GM12892 (cell line): ENCODE measurements at places on chromosomes 1 and 21.

DNA sequence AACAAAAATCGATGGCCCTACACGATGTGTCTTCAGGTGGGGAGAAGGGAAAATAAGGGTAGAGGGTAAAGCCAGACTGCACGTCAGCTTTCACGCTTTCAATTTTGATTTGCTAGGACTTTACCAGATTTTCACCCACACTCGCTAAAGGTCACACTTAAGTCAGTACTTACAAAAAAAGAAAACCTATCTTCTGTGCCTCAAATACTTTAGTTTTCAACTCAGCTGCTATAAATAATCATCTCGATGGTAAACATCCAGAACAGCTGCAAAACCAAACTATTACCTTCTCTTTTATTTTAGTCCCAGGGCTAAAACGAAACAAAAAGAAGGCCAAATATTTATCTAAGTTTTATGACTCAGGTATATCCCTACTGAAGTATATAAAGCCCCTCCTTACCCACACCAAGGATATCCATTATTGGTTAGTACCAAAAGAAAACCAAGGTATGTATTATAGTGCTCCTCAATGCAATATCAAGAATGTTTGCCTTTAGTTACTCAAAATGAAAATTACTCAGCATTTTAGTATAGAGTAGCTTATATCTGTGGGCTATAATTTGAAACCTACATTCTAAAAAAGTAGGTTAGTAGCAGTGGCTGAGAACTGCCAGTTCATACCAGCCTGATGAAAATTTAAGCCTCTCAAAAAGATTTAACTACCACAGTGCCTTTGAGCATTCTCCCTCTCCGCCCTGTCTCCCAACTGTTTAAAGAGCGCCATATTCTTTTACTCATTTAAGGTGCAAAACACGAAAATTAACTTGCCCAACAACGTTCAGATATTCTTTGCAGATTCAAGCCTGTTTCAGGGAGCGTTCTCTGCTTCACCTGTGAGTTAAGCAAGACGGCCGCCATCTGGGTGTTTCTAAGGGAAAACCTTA is 1.5 kb downstream of the CSDE1 start:
- no peak for DNase-seq

DNA sequence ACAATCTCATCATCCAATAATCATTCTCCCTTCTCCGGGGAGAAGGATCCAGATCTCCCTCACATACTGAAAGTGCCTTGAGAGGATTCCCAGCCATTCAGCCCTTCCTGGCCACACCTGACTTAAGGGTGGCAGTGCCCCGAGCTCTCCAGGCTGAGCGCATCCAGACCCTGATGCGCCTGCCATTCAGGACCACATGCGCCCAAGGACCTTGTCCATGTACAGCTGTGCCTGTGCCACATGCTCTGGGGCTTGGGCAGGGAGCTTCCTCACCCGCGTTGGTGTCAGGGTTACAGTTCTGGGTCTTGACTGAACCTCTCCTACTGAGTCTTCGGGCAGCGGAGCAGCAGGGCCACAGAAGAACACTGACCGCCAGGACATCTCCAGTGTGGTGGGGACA is 121.1 kb downstream of the KIAA0319L start:
- no peak for DNase-seq

DNA sequence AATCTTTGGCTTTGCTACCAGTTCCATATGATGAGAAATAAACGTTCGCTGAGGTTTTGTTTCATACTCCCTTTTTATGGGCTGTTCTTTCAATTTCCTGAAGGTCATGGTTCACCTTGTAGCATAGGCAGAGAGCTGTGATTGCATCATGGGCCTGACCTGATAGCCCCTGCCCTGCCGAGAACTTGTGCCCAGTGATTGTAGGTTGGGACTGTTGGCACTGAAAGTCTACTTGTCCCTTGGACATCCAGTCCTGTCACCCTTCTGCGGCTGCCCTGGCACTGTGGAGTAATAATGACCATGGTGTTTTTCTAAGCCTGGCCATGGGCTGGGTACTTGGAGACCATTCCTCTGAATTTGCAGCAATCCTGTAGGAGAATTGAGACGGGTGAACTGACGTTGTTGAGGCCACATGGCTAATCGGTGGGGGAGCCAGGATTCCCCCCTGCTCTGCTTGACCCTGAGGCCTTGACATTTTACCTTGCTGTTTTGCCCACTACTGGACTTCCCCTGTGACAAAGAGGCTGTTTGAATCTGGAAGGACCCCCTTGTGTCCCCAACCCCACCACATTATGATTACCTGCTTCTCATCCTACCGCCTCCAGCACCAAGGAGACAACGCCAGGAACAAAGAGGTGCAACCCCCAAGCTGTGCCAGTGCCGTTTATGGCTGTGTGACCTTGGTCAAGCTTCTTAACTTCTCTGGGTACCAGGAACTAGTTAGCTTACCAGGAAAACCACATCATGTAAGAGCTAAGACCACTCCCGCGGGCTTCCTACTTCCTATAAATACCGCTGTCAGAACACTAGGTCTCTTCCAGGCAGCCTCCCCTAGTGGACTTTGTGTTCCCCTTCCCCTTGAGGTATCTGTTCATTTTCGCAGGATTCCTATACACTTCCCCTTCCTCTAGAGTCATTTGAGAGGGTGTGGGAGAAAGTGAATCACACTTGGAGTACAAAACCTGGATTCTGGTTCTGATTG is 23.4 kb downstream of the SESN2 start:
- no peak for DNase-seq

DNA sequence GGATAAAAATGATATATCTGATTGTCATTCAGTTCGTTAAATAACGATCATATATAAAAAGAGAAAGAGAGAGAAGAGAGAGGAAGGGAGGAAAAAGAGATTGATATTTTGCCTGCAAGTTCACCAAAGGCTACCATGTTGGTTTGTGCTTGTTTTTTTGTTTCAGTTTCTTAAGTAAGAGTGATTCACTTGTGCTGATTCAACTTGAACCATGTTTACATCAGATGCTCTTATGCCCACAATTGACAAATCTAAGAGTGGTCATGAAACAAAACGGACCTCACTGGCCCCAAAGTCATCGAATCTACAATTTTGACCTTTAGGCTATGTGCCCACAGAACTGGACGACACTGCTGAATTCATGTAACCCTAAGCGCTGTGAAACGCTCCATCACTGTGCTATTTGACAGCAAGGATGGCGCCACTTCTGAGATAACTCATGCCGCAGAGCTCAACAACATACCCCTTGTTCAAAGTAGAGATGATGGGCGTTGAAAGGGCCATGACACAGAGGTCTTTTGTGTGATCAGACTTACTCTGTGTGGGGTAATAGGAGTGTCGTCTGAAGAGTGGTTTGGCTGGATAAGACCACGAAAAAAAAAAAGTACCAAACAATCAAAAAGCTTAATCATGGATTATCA is 481.4 kb downstream of the SETD4 start:
- no peak for DNase-seq

DNA sequence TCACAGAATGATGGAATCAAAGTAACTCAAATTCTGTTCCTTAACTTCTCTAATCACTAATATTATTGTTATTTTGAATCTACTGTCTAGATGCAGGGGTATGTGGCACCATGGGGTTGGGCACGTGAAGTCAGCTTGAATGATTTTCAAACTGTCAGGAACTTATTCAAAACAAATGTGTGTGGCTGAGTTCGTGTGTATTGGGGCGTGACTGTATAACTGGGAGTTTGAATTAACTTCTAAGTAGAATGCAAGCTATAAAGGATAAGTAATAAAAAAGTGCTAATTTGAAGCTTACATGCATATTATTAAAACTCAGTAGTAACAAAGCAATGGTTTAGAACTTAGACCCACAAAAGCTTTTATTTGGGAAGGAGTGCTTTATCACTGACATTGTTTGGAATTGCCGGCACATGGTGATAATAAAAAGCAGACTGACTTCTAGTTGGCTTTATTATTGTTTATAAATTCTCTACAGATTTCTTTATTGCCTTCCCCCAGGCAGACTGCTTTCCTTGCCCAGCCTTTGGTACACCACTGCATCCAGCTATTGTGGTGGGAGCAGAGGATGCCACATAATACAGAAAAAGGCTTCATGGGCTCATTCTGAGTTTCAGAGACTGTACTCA is 84.3 kb downstream of the TENT5C start:
- DNase-seq = no peak

GRCh38 chr1:27650539-27651175 is 15.7 kb upstream of the FGR start:
- no peak for DNase-seq

DNA sequence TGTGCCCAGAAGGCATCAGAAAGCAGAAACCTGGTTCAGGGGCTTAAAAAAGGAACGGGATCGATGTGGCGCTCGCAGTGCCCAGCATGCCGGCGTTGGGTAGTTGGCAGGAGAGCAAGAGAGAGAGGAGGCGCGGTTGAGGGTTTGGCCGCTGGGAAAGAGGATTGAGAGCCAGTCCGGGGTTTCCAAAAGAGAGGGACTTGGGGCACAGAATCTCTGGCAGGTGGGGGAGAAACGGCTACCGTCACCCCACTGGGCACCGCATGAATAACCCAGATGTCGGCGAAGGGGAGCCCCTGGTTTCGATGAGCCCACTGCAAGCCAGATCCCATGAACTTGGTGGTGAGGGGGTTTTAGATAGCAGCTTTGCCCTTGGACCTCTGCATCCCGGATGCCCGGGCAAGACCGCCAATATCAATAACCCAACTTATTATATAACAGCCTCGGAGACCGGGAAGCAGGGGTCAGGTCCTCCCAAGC is 60.4 kb upstream of the ACOT11 start:
- DNase-seq = no peak

- DNase-seq = no peak
Observed at GRCh38 chr1:86868477-86868876, 45.4 kb downstream of the SELENOF start.

DNA sequence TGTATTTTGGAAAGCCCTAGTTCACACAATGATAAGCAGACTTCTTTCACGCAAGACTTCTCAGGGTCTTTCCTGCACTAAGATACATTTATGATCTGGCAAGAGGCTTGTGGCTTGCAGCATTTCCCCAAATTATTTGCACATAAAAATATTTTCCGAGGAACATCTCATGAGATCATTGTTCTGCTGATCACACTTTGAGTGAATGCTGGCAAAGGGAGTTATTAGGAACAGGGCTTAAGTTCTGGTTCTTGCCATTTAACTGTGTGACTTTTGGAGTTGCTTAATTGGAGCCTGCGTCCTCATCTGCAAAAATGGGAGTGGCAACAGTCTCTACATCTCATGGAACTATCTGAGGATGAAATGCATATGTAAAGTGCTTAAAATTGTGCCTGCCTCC is 50.2 kb downstream of the GADD45A start:
- no peak for DNase-seq

DNA sequence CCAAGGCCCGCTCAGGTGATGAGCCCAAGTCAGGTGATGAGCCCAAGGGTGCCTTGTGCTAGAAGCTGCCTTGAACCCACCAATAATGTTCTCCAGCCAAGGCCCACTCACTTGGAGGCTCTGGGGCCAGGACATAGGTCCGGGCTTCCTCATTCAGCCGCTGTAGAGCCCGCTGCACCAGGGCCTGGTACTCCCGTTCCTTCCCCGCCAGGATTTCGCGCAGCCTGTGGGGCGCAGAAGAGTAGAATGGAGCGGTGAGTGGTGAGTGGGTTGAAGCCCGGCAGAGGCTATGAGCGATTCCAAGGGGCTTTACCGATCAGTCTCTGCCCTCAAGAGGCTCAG is 10.5 kb downstream of the MAP3K6 start:
- no peak for DNase-seq

DNA sequence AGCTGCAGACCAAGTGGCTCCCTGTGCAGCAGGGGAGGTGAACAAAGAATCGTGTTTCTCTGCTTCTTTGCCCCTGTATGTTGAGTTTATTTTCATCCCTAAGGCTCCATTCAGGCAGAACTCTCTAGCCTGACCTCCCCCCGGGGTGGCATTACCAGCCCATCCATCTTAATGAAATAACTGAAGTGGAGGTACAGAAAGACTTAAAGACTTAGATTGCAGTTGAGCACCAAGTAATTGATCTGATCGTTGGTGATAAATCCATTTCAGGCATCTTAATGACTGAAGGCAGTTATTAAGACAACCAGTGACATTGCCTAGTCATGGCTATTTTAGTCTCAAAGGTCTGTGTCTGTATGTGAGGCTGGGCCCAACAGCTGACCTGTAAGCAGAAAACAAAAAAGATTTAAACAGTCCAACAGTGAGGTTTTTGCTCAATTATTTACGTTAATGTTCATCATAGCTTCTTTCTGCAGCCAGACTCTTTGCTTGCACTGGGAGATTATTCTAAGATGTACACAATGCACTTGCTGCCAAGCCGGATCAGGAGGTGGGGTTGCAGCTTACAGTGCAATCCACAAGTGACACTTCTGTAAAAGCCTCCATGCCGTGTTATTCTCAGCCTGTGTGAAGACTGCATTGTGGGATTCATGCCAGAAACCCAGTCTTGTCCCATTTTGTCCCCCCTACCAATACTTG is 363.0 kb upstream of the DUSP10 start:
- DNase-seq = no peak

DNA sequence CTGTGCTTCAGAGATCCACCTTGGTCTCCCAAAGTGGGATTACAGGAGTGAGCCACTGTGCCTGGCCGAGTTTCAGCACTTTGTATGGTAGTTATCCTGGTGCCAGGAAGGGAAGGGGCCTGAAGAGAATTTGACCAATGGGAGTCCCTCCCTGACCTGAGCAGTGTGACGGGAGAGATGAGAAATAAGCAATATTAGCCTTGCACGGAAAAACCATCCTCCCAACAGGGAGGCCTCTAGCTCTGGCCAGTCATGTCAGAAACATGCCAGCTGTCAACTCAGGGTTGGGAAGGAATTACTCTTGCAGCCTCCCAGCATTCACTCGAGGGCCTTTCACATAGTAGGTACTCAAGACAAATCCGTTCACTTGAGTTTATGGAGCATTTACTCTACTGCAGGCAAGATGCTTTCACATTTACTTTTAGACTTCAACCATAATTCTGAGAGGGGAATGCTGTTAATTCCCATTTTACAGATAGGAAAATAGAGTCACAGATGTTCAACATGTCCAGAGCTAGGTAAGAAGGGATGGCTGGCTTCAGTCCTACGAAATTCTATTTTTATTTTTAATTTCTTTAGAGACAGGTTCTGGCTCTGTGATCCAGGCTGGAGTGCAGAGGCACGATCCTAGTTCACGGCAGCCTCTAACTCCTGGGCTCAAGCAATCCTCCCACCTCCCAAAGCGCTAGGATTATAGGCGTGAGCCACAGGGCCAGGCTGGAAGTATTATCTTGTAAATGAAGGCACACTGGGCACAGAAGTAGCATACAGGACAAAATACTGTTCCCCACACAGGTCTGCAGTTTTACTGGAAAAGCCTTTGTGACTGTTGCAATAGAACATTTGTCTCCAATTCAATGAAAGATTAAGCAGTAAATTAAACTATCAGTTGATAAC is 3.2 kb upstream of the ATP13A2 start:
- no peak for DNase-seq

DNA sequence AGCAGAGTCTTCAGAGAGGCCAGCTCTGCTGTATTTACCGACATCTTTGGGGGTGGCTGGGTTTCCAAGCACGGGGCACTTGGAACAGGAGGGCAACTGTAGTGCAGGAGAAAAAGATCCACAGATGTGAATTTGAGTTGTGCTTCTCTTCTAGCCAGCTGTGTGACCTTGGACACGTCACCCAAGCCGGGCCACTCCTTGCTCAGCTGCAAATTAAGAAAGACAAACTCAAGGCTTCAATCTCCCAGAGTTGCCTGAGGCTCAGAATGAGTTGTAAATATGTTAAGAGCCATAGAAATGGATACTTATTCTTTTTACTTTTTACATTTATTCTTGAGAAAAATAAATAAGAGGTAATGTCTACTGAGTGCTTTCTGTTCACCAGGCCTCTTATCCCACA is 24.3 kb downstream of the GRIK3 start:
- no peak for DNase-seq
